ENCODE measurements at places on chromosomes 6 and 20.

- DNase-seq, result no peak
Measured at GRCh38 chr20:62966212-62967148, 14.0 kb downstream of the SLC17A9 start.

DNA sequence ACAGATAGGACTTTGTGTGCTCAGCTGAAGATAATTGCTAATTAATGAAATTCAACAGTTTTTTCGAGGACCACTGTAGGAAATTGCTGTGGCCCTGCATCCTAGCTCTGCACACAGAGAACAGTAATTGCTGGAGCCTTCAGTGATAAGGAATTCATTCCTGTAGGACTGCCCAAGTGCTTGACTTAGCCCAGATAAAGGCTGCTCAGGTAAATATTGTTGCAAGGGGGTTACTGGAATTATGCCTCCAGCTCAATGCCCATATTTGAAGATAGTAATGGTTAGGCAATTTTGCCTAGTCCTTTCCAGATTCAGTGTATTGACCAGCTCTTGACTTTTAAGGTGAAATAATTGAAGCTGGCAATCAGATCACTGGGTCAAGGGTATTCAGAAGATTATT, 122.9 kb downstream of the SLC24A3 start:
- no peak for DNase-seq

- no peak for DNase-seq
Measured at GRCh38 chr6:10626154-10626741, 68.2 kb downstream of the C6orf52 start.

GRCh38 chr6:105526225-105526872, 123.5 kb upstream of the PREP start:
- no peak for DNase-seq

All from kidney tubule cell (primary cell).